ENCODE measurements at places on chromosomes 5 and 9.

DNA sequence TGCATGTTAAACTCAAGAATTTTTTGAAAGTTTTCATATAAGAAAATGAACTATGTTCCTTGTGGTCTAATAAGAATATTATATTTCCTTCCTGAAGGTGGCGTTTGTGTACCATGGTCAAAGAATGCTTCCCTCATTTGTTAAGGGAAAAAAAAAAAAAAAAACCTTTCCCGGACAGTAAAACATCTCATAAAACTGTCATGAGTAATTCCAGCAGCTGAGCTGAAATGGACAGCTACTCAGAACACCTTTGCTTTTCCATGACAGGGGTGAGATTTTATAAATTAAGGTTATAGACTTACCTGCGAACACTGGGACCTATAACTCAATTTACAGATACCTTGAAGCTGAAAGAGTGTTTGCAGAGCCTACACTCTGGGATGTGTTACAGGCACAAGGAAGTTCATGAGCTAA is 113.2 kb upstream of the RANBP3L start:
- no peak for DNase-seq

DNA sequence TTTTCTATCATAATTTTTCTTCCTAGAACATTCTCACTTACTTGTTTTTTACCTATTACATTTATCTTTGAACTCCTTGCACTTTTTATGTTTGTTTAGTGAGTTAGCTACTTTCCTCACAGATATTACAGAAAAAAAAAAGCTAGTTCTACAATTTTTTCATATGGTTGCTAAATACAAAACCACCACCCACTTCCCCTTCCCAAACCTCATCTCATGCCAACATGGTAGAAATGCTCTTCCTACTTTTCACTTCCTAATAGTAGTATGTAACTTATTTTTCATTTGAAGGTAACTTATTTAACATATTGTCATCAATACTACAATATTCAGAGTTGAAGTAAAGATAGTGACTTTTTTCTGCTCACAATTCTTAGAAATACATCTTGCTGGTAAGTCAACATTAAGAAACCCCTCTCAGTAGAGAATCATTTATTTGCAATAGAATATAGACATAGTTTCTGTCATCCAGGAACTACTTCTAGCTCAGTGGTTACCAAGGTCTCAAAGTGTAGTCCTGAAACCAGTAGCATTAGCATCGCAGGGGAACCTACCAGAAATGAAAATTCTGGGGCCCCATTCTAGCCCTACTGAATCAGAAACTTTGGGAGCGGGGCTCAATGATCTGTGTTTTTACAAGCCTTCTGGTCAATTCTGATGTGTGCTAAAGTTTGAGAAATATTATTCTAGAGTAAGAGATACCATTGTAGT is 1124.6 kb downstream of the DTWD2 start:
- no peak for DNase-seq

DNA sequence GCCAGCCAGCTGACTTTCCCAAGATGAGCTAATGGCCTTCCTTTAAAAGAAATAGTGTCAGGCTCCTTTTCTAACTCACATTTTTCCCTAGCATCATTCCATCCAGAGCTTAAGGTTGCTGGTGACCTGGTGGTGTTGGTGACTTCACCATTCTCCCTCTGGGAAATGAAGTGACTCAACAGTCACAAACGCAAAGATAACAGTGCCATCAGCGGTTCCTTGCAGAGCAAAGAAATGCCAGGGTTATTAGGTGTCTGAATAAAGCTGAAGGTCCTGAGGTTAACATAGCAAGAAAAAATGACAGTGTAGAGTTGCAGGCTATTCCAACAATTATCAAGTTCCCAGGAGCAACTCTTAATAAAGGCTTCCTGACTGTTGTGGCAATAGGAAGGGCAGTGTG is 111.8 kb upstream of the SLC44A1 start:
- no peak for DNase-seq

- DNase-seq: no peak
Measured at GRCh38 chr9:126069400-126069955, 257.2 kb upstream of the MVB12B start.

DNA sequence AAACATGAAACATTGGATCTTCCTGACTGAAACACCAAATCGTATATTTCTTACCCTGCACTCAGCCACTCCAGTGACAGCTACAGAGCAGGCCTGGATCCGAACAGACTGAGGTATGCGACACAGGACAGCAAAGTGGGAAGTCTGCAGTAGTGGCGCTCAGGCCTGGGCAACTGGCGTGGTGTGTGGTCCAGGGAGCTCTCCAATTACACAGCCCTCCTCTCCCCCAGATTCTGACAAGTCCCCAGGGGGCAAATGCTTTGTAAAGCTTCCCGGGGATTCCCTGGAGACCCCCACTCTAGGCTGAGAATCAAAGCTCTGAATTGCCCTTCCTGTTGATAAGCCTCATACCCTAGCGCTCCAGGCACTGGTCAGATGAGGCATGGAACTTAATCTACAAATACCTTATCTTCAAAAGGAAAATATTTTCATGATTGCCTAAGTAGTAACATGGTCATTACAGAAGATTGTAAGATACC is 104.8 kb upstream of the ERCC6L2 start:
- DNase-seq: no peak

DNA sequence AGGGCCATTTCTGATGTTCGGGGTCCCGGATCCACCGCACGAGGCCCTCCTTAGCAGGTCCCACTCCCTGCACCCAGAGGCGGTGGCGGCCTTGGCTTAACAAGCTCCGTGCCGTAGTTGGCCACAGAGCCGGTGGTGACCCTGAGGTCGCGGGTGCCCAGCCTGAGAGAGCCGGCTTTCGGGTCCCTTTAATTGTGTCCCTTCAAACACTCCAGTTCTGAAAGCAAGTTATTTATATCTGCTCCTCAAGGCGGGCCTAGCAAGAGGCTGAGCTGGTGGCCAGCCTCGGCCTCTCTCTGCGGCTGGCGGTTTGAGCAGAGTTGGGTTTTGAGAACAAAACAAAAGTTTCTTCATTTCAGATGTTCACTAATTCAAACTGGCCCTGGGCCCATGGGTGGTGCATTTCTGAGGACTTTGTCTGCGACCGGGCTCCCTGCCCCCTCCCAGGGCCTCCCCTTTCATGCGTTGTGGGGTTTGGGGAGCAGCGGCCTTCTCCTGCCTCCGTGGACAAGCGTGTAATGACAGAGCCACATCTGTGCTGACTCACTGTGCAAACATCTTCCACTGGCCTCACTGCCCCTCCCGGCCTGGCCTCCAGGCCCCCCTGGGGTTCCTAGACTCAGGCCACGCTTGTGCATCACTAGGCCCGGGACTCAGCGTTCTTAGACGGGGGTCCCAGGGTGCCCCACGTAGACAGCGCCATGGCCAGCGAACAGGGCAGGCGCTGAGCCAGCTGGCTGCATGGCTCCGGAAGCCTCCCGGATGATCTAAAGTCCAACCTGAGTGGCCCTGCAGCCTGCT is 49.4 kb upstream of the COL5A1 start:
- no peak for DNase-seq

- DNase-seq: no peak
Measured at GRCh38 chr9:132040808-132041207, 38.9 kb downstream of the MED27 start.

DNA sequence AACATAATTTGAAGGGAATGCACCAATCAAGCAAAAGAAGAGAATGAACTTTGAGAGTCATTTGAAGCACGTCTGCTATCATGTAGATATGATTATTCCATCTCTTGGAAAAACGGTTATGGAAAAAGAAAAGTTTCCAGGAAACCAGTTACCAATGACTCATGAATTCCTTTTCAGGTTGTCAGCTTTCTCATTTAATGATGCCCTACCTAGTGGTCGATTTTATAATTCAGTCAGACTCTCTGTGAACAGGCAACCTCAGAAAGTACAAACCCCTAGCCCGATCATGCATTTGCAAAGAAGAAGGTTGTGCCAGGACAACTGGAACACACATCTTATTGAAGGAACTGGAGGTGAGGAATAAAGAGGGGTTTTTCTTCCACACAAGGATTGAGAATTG is 355.1 kb upstream of the GRIA1 start:
- no peak for DNase-seq

DNA sequence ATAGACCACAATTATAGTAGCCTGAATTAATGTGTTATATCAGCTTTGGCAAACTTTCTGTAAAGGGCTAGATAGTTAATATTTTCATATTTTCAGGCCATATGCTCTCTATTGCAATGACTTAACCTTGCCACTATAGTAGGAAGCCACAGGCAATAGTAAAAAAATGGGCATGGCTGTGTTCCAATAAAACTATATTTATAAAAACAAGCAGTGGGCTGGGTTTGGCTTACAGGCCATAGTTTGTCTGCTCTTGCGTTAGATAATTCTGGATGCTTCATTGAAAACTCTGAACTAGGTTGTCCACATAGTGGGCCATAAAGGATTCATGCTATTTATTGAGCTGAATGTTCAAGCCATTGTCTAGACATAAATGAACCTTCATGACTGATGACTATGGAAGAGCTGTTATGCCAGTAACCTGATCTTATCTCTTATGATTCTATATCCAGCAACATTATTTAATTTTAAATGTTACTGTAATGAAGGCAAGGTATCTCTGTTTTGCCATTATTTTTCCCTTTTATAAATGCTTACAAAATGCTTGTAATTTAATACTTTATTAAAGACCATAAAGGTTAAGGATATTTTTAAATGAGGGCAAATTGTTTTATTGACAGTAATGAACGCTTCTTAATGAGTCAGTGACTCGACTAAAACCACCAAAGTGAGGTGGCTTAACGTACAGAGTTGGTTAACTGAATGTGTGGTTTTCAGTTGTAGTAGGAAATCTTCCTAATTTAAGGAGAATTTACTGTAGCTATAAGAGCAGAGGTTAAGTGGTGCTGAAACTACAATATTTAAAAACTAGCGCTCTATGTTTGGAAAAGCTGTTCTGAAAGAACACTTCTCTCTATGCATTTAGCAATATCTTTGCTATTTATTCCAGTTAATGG is 560.6 kb downstream of the PRR16 start:
- no peak for DNase-seq

DNA sequence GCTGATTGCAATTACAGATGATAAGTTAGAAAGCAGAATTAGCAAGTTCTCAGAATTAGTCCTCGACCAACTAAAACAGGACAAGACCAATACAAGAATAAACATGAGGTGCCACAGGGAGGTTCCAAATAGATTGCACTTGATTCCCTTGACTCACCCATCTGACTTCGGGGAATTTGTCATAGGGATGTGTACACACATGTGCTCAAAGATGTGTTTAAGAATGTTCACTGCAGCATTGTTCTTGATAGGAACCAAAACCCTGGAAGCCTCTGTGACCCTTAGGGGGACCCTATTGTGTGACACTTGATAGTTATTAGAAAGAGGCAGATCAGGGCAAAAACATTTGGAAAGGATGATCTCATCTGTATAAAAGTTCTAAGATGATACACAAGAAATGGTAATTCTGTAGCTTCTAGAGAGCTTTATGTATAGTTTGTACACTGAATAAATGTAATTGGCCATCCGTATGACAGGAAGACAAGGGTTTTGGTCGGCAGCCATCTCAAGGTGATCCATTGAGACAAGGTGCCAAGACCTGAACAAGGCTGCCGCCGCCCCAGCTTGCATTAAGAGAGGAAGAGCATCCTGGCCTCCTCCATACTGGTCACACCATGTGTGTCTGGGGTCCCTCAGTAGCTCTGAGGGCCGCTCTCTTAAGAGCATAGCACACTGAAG is 48.2 kb upstream of the GARNL3 start:
- no peak for DNase-seq

Measured in germinal center (tissue), 1 donor.